NCI-H2081 (cell line): ENCODE measurements at places on chromosomes 1 and 21.

DNA sequence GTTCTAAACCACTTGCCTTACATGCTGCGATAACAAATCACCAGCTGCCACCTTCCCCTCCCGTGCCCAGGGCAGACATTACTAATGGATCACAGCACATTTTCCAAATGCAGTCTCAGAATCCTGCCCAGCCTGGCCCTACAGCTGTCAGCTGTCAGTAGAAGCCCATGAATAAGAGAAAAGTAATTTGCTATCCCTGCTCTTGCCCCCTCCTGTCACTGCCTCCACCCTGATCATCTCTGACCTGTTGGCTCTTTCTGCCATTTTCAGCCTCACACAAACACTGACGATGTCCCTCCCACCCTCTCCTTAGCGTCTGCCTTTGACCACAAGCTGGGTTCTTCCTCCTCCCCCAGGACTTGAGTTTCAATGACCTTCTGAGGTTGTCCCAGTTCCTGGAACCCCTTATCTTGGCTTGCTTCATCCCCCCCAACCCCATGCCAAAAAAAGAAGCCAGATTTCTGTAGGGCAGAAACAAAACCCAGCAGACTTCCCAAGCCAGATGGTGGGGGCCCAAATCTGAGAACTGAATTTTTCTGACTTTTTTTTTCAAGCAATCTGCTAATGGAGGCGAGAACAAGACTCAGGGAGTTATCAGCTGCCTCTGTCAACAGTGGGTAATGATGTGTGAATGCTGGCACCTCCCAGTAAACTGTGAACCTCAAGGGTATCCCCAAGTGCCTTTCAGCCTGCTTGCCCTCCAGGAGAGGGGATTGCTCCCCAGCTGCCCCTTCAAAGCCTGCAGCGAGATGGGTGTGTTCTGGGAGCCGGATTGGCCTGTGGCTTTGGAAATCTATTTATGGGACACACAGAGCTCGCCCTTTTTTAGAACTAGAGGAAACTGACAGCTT, 216.5 kb upstream of the VAMP3 start:
- DNase-seq, result no peak

GRCh38 chr1:177847843-177848242, 122.0 kb downstream of the SEC16B start:
- DNase-seq, result no peak

DNA sequence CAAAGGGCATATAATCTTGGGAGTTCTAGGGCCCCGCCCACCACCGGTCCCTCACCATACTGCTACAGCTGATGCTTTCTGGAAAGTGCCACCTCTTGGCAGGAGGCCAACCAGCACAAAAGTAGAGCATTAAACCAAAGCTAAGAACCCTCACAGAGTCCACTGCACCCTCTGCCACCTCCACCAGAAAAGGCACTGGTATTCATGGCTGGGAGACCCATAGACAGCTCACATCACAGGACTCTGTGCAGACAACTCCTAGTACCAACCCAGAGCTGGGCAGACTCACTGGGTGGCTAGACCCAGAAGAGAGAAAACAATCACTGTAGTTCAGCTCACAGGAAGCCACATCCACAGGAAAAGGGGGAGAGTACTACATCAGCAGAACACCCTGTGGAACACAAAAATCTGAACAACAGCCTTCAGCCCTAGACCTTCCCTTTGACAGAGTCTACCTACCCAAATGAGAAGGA, 10.8 kb downstream of the THEM4 start:
- DNase-seq, result no peak

DNA sequence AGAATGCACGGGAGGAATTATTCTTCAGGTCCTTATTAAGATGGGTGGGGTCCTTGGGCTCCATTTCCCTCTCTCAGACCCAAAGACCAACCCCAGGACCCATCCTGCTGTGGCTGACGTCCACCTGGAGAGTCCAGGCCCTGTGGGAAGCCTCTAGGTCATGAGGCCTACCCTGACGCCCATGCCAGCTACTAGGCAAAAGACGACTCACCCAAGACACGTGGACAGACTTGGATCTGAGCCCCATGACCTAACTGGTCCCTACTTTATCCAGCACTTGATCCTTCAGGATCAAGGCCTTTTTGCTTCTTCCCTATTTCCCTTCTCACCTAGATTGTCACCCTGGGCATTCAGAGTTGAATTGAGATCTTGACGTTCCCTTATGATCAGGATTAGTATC, 56.0 kb upstream of the CASZ1 start:
- no peak for DNase-seq

DNA sequence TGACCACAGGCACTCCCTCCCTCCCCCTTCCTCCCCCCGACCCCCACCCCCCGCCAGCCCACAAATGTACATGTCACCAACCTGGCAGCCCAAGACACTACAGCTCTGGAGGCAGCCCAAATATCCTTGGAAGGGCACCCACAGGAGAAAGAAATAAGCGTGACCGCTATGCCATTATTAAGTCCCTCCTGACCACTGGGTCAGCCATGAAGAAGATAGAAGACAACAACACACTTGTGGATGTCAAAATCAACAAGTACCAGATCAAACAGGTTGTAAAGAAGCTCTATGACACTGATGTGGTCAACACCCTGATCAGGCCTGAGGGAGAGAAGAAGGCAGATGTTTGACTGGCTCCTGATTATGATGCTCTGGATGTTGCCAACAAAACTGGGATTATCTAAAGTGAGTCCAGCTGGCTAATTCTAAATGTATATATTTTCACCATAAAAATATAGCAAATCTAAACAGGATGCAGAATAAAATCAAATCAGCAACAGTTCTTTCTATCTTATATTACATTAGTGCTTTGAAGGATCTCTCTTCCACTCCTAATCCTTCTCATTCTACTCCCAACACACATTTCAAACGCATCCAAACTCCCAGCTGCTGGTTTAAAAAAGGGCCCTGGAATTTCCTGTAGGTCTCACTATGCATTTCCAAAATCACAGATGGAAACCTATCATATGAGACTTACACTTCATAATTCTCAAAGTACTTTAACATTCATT, 77.4 kb upstream of the SLFNL1 start:
- DNase-seq, result no peak

- no peak for DNase-seq
These were observed 10.5 kb upstream of the CASZ1 start for GRCh38 chr1:10806966-10807365.

GRCh38 chr1:234730475-234730769, 120.4 kb upstream of the IRF2BP2 start:
- no peak for DNase-seq

GRCh38 chr1:114278911-114279310, 125.2 kb upstream of the SYT6 start:
- no peak for DNase-seq

GRCh38 chr1:152899027-152899426, 9.3 kb upstream of the IVL start:
- no peak for DNase-seq

GRCh38 chr21:45930231-45930760, 51.3 kb upstream of the COL6A1 start:
- no peak for DNase-seq

- DNase-seq, result no peak
These were observed 2.2 kb downstream of the NRIP1 start for GRCh38 chr21:15062606-15062965.

- DNase-seq, result no peak
These were observed 2.6 kb downstream of the CROCC start for GRCh38 chr1:16924216-16924918.

DNA sequence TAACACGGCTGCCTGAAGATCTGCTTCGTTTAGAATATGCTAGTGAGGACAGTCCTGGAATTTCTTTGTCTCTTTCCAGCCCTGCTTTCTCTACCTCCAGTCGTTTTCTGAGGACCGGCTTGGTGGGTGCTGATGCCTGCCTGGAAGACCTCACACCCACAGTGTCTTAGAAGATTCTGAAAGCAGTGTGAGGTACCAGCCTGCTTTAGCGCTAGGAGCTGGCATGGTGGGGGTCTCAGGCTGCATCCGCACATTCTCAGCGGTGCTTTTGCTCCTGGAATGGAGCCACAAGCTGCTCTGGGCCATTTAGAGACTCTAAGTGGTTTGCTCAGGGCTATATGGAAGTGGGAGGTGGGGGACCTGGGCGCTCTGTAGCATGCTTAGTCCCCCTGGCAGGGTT, 61.4 kb downstream of the CD247 start:
- no peak for DNase-seq
